ENCODE measurements at places on chromosomes 3 and 15.

GRCh38 chr3:111315930-111316587, 225.9 kb upstream of the CD96 start:
- DNase-seq = no peak

DNA sequence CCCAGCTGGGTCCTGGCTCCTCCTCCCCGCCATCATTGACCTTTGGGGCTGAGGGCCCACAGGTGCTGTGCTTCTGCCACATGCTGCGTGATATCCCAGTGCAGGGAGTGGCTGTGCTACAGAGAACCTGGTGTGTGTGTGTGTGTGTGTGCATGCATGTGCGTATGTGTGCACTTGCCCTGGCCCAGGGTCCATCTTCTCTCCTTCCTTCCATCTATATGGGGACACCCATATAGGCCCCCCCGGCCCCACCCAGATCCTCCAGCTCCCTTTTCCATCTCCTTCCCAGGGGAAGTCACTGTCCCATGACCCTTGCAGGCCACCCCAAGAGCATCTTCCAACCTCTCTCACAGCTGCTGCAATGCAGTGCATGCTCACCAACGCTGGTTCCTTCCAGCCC, 12.6 kb downstream of the RASGRF1 start:
- DNase-seq = no peak

- DNase-seq = no peak
Observed at GRCh38 chr3:104214937-104215336, 1151.8 kb upstream of the ALCAM start.

DNA sequence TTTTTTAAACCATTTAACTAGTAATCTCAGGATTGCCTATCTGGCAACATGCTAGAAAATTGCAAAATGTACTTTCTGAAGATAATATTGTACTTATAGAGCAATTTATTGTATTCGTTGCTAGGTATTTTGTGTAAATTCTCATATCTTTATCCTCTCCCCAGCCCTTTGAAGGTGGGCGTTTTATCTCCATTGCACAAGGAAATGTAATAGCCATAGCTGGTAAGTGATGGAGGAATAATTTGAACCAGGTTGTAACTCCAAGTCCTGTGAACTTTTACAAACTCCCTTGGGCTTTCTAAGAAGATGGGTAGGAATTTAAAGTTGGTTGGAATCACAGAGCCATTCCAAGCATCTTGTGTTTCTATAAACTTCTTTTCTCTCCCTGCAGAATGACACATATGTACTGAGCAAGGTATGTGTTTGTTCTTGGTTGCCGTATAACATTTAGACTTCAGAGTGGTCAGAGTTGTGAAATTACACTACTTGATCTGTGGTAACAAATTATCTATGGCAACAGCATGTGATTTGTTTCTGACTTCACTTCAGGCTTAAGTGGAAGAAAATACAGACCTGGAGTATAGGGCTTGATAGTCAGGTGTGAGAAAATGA, 170.9 kb downstream of the AKAP13 start:
- no peak for DNase-seq

- no peak for DNase-seq
Observed at GRCh38 chr3:156801746-156802145, 24.4 kb upstream of the LEKR1 start.

- no peak for DNase-seq
Observed at GRCh38 chr3:150238048-150238802, 169.9 kb upstream of the TSC22D2 start.

GRCh38 chr15:33773969-33774368, 194.3 kb upstream of the CHRM5 start:
- no peak for DNase-seq

DNA sequence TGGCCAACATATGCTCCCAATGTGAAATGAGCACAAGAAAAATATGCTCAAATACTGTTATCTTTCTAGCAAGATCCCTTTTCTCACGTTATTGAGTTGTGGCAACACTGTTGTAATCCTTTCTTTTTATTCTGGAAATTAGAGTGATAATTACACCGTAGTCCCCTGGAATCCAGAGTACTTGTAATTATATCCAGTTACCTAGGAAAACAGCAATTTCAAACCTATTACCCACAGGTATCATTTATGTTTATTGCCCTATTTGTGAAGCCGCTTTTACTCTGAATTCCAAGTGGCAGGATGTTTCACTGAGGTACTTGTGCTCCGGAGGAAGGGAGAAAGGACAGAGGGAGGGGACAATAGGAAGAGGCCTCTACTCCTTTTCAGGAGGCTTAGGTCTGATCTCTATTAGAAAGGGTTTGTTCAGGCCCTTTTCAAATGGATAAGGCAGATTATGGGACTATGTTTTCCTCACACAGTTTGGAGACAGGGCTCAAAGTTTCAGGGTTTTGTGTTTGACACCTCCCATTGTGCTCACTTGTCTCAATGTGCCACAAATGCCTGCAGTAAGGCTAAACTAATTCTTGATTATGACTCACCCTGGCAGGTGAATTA, 646.6 kb downstream of the TUSC7 start:
- DNase-seq = no peak

GRCh38 chr15:34366271-34367065, 528 bp downstream of the LPCAT4 start:
- peak; percentile 9 for DNase-seq
